ENCODE measurements at places on chromosomes 6 and 20. TPM values are rescaled to one million over a fixed set of nuclear protein-coding genes. Genes with fewer than 3 reads are reported as not detected.
A peak's percentile ranks its signal among the peaks of the same experiment; 100 is the strongest.

DNA sequence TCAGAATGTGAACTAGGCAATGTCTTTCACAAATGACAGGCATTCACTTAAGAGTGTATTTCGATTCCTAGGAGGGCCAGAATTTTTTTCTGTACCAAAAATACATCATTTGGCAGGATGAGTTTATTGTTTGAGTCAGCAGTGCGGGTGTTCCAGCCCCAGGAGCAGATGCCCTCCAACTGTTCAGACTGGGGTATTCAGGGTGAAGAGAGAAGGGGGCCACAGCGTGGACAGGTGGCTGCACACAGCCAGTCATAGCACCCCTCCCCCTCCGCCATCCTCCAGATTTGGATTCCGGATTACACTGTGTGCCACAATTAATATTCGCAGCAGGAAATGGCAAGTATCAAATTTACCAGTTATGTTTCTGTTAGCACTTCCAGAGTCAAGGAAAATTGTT is 38.6 kb downstream of the RIPOR2 start:
- no peaks in the 10 kb centered on the region for H3K36me3 ChIP-seq
- H3K4me1 ChIP-seq, result peaks cover 13% of the 10 kb centered on the region
- H3K27ac ChIP-seq, result no peak overlapping the region
- H3K4me3 ChIP-seq, result no peak overlapping the region
- no peak for DNase-seq
- H3K27me3 ChIP-seq, result no peaks in the 10 kb centered on the region

Gene DEFB119
- total RNA-seq, result not detected

Gene ASIP
- total RNA-seq, result 0.61 TPM

DNA sequence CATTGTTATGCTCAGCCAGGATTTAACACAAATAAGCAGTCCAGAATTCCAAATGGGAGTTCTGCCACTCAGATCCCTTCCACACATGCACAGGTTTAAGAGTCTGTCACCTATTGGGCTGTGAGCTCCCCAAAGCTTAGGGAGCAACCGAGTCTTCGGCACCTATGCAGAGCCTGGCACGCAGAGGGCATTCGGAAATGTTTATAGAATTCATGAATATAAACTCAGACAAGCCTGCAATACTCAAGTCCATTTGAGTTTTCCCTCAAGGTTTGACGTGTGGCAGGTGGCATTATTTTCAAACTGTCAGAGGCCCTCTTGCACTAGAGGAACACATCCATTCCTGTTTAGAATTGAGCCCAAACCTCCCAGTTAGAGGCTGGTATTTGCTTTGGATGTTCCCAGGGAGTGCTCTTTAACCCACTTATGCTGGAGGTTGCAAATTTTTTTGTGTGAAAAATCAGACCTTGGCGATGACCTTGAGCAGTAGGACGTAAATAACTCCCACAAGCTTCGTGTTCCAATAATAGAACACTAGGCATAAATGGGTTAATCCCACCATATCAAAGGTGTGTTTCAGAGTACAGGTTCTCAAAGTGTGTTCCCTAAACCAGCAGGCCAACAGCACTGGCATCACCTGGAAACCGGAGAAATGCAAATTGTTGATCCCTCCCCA is 28.1 kb downstream of the MAP1LC3A start:
- H3K27me3 ChIP-seq, result no peaks in the 10 kb centered on the region
- H3K36me3 ChIP-seq, result peaks cover 4% of the 10 kb centered on the region
- no peak overlapping the region for H3K27ac ChIP-seq
- DNase-seq, result no peak

GRCh38 chr6:113856625-113857555 is at the start of gene MARCKS:
TSS of gene MARCKS (plus strand) at chr6:113857345. CDS start at chr6:113857746, 401 bp downstream.
- peak; percentile 63 for DNase-seq
- no peaks in the 10 kb centered on the region for H3K36me3 ChIP-seq
- H3K4me3 ChIP-seq, result peak within 1 kb of the TSS; percentile 39
